Activated naive CD4-positive, alpha-beta T cell treated with Interleukin-2 at 50 U/mL for 16 hours (primary cell): ENCODE measurements at places on chromosomes 6 and 20.

- no peak for DNase-seq
Observed at GRCh38 chr6:142824426-142824825, 120.5 kb downstream of the HIVEP2 start.

GRCh38 chr20:41534842-41535241, 83.3 kb downstream of the CHD6 start:
- DNase-seq: no peak

DNA sequence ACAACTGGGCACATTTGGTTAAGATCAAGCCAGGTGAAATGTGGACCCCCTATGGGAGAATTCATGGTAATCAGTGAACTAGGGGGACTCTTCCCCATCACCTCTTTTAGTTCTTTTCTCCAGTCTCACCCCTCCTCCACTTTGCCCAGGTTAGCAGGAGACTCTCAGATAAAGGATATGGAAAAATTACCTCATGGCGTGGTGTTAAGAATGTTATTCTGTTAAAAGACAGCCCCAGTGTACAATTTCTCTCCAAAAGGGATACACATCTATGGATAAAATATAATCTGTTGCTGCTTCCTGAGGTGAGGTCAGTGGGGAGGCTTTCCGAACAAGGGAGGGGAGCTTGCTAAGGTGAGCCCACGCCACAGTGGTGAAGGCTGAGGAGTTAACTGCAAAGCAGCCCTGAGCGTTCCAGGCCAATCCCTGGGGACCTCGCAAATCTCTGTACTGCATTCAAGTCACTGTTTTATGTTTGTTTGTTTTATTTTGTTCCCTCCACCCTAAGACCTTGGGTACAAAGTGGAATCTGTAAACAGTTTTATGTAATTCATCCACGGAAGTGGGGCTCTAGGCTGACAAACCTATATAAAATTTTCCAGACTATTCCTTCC, 52.0 kb downstream of the ADGRF1 start:
- no peak for DNase-seq

DNA sequence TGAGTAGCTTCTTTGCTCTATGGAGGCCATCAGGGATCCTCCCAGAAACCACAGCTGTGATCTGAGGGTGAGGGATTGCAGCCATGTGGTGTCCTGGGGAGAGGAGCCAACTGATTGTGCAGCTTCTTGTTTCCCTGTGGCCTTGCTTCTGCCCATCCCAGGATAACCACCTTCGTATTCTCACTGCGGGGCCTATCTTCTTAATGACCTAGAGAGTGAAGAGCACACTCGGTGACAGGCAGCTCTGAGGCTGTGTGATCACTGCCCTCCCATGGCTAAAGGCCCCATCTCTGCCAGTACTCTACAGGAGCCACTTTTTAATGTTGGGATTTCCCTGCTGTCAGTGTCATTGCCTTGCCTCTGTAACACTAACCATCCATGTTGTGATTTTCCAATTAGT, 5.3 kb upstream of the RAET1L start:
- no peak for DNase-seq

DNA sequence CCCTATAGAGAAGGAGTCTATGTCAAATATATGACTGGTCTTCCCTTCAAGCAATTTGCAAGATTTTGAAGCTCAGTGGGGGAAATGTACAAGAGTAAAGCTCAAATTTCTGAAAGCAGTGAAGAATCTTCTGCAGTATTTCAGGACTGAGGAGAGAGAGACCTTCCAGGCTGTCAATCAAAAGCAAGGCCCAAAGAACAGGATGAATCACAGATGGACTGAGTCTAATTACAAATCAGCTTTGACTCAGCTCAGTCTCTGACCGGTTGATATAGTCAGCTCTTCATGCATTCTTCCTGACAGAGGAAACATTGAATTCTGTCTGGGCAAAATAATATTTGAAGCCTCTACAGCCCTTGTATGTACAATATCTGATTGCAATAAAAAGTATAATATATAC, 7.7 kb upstream of the HTR1B start:
- no peak for DNase-seq

GRCh38 chr6:35173044-35173426, 31.9 kb upstream of the TCP11 start:
- DNase-seq: no peak

DNA sequence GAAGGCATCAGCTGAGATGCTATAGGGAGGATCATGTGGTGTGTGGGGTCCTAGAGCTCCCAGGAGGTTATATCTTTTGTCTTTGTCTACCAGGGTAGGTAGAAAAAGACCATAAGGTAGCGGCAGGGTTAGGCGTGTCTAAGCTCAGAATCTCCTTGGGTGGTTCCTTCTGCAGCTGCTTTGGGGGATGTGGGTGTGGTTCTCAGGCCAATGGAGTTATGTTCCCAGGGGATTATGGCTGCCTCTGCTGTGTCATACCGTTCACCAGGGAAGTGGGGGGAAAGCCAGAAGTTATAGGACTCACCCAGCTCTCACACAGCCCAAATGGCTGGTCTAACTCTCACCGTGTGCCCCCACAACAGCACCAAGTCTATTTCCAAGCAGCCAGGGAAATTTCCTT, 107.4 kb upstream of the ADGRB3 start:
- DNase-seq: no peak

DNA sequence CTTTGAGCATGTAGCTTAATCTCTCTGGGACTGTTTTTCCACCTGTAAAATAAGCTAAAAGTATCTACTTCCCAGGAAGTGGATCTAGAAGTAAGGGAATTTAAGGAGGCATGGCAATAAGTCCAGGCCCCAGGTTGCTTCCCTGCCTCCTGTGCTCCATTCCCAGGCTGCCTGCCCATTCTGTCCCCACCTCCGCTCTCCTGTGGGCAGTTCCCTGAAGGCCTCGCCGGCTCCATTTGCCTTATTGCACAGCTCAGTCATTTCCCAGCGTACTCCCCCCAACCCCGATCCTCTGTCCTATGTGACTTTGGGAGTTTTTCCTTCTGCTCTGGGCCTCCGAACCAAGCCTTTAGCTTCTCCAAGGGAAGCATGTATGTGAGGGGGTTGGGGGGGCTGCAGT, 4.6 kb downstream of the SLC29A1 start:
- no peak for DNase-seq
